Dermis microvascular lymphatic vessel endothelial cell (primary cell): ENCODE measurements at places on chromosomes 16 and 17.
A peak's percentile ranks its signal among the peaks of the same experiment; 100 is the strongest.

DNA sequence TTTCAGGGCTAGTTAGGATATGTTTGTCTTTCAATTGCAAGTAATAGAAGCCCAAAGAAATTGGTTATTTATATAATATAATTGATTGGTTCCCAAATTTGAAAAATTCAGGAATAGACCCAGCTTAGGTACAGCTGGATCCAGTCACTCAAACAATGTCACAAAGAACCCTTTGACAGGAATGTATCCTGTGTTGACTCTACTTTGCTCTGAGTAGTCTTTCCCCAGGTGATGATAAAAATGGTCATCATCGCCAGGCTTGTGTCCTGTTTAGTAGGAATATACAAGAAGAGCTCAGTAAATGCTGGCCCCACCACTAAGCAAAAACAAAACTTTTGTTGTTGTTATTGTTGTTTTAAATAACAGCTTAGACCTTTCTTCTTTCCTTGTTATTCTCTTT, 35.0 kb downstream of the MAPT start:
- no peak for DNase-seq

DNA sequence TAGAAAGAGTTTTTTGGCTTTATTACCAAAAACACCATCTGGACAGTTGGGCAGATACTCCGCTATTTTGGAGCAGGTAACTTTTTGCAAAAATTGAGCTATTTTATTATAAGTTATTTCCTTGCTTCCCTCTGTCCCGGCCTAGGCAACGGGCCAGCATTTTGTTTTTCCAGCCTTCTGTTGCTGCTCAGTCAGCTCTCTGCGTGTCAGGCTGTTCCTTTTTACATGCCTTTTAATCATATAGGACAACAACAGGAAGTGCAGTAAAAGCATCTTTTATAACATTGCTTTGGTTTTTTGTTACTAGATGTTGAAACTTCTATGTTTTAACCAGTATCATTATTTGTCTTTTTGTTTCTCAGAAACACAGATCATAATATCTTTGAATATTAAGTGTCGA, 30.4 kb downstream of the PPM1D start:
- DNase-seq: peak; percentile 88

GRCh38 chr16:2235695-2236336, 428 bp upstream of the DNASE1L2 start:
- no peak for DNase-seq

DNA sequence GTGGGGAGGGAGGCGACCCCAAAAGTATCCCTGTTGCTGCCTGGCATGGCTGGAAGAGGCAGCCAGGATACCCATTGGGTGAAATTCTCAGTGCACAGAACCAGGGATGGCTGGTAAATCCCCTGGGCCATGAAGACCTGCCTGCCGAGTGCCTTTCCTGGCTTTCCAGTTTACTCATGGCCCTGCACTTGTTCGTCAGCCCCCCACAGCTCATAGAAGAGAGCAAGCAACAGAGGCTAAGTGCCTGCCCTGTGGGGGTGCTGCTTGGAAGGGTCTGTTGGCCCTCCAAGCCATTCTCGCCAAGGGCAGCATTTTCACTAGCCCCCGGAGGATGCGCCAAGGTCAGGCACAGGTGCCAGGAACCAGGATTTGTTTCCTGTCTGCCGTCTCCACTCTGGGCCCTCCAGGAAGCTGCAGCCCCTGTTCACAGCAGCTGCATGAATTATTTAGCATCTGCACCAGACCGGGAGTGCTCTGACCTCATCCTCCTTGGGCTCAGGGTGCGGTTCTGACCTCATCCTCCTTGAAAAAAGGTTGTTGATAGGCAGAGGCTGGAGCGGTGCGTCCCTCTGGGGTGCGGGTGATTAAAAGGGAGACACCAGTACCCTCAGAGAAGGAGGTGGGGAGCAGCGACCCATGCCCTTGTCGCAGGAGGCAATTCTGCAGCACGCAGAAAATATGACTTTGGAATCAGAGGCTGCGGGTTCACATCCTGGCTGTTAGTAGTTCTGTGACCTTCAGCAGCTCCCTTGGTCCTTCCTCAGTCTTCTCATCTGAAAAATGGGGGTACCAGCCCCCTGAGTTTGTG, 14.2 kb upstream of the CD300A start:
- DNase-seq: no peak

DNA sequence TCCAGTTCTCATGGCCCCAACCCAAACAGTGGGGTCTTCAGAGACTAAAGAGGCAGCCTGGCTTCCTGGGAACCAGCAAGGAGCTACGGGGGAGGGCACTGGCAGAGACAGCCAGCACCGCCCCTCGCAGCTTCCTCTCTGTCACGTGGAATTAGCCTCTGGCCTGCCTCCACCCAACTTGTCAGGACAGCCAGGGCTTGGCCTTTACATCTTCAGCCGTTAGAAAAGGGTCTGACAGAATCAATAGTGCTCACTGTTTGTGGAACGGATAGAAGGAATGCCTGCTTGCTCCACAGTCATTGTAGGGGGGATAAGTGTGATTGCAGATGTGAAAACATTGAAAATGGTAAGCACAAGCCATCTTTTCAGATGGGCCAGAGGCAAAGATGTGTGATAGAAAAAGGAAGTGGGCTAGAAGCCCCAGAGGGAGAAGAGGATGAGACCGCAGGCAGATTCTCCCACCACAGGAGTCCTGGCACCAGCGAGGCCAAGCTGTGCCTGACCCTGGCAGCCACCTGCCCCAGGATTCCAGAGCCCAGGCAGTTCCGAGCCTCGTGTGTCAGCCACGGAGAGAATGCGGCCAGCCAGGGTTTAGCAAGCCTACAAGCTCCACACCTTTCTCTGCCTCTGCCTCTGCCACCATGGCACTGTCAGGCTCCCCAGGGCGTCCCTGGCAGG, 18.6 kb downstream of the GRIN2C start:
- DNase-seq: no peak

DNA sequence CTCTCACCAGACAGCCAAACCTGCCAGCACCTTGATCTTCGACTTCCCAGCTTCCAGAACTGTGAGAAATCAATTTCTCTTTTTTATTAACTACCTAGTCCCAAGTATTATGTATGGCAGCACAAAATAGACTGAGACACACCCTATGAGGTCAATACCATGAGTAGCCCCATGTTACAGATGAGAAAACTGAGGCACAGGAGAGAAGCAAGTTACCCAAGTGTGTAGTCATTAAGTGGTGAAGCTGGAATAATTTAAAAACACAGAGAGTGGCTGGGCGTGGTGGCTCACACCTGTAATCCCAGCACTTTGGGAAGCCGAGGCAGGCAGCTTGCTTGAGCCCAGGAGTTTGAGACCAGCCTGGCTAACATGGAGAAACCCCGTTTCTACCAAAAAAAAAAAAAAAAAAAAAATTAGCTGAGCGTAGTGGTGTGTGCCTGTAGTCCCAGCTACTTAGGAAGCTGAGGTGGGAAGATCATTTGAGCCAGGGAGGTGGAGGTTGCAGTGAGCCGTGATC, 4.9 kb downstream of the NQO1 start:
- DNase-seq: no peak

DNA sequence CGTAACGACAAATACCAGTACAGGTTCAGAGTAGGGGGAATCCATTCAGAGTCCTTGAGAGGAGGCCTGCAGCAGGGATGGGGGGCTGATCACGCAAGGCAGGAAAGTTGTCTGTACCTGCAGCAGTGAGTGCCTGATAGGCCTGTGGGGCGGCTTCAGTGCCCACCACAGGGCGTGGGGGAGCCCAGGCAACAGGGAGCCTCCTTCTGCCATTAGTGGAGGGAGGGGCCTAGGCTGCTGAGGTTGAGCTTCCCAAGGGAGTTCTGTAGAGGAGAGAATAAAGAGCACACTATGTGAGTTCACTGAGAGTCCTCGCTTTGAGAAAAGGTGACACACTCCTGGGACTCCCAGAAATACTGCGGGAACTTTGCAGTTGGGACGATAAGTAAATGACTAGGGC, 134.6 kb downstream of the SPECC1 start:
- DNase-seq: no peak

- DNase-seq: peak; percentile 31
Measured at GRCh38 chr17:49214676-49215360, 4.3 kb downstream of the ABI3 start.

DNA sequence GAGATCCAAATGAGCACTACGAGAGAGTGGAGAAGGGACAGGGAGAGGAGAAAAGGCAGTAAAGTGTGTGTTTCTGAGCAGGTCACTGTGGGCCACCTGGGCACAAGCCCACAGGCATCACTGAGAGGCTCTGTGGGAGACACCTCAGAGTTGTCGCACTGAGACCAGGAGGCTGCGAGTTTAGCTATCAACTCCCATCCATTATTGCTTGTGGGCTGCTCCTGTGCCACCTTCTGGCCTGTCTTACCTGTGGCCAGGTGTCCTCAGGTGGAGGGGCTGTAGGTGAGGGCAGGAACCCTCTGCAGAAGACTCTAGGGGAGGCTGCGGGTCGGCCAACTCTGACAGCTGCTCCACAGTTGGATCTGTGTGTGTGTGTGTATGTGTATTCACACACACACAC, 2.5 kb upstream of the PRR29 start:
- DNase-seq: no peak

- DNase-seq: no peak
Measured at GRCh38 chr16:57639172-57639887, 10.9 kb downstream of the ADGRG1 start.

DNA sequence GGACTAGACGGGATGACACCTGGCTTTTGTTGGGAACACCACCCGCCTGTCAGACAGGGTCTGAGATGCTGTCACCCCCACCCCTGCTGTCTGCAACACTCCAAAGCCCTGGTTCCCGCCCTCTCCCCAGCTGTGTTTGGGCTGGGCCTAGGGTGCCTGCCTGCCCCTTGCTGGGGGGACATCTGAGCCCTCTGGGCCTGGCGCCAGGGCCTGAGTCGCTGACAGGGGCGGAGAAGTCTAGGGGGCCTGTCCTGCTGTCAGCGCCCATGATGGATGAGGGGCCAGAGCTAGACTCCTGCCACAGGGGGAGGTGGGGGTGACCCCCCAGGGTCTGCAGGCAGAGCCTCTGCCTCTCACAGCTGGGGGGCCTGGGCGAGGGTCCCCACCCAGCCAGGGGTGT, 7.6 kb upstream of the PKMYT1 start:
- no peak for DNase-seq

GRCh38 chr16:74500907-74501306, 79.6 kb upstream of the CLEC18B start:
- DNase-seq: no peak

DNA sequence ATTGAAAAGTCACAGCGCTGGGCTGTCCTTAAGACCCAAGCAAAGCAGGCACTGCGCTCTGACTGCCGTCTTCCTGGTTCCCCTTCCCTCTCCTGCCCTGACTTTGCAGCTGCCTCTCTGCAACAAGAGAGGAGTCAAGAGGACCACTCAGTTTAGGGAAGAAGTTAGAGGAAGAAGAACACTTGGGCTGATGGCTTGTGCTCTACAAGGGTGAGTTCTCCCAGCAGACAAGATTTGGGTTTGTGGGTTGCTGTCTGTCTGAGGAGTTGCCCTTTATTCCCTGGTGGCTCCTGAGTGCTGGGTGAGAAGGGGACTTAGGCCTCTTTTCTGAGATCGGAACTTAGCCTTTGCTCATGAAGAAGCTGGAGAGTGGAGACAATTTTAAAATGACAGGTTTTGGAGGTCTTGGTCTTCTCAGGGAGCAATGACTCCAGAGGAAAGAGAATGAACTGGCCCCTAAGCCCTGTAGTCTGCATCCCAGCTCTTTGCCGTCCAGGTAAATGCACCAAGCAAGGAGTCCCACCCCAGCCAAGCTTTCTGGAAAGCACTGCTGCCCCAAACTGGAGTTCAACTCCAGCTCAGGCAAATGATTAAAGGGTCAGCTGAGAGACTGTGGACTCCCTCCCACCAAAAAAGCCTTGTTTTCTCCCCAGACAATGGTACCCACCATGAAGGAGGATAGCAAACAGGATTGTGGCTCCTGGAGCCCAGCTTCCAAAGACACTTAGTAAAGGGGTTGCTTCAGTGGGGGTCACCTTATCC, 2.7 kb upstream of the HOXB9 start:
- DNase-seq: no peak

GRCh38 chr16:58814348-58814801, 80.3 kb upstream of the GOT2 start:
- peak; percentile 4 for DNase-seq

DNA sequence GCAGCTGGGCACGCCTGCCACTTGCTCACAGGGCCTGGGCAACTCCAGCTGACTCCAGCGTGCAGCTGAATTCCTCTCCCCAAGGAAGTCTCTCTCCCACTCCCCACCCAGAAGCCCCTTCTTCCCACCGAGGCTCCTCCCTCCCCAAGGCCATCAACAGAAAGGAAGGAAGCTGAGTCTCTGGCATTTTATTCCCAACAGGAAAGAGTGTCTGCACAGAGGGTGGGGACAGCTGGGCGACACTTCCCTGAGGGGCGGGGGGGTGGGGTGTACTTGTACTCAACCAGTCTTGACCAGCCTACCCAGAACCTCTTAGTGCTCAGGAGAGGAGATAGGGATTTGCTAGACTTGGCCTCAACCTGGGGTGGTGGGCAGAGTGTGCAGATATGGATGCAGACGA, at the start of gene EXOC3L1:
Gene EXOC3L1, minus strand, starts transcription at position 96 of the 400 bp plus-strand sequence. CDS start 460 bp downstream, outside the sequence.
- no peak for DNase-seq

- no peak for DNase-seq
Measured at GRCh38 chr16:84096447-84097005, 20.2 kb downstream of the MBTPS1 start.

DNA sequence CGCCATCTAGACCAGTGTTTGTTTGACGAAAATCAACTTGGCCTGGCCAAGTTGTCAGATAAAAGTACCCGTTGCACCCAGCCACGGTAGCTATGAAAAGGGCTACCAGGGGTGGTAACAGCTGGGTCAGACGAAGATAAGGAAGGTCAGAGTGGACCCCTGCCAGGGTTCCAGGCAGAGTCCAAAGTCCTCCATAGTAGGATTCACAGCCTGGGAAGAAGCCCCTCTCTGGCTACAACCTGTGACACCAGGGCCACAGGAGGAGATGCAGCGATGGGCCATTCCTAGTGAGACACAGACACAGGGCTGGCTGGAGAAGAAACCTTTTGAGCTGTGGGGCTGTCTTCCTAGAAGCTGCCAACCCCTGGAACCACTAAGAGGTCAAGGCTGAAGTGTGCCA, 39.3 kb downstream of the MEAK7 start:
- DNase-seq: no peak

- no peak for DNase-seq
Measured at GRCh38 chr17:44867841-44868240, 20.2 kb downstream of the HIGD1B start.

- no peak for DNase-seq
Measured at GRCh38 chr17:65246252-65246651, 109.1 kb downstream of the RGS9 start.

GRCh38 chr17:7177954-7178477, 1.2 kb downstream of the ASGR1 start:
- peak; percentile 57 for DNase-seq

DNA sequence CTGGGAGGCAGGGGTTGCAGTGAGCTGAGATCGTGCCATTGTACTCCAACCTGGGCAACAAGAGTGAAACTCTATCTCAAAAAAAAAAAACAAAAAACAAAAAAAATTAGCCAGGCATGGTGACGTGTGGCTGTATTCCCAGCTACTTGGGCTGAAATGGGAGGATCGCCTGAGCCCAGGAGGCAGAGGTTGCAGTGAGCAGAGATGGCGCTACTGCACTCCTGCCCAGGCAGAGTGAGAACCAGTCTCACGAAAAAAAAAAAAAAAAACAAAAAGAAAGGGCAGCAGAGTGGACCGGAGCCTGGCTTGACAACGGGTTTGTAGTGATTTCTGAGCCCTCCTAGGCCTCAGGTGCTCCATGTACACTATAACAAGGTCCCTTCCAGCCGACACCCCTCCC, 33.1 kb downstream of the PEMT start:
- DNase-seq: no peak

- DNase-seq: no peak
Measured at GRCh38 chr16:23771642-23772041, 16.8 kb downstream of the CHP2 start.

- DNase-seq: no peak
Measured at GRCh38 chr16:30369938-30370455, 297 bp downstream of the TBC1D10B start.

- DNase-seq: no peak
Measured at GRCh38 chr17:18960241-18960665, 8.3 kb downstream of the SLC5A10 start.
